GM23338 (cell line): ENCODE measurements at places on chromosomes 4 and X. TPM values are rescaled to one million over a fixed set of nuclear protein-coding genes. Genes with fewer than 3 reads are reported as not detected.
A peak's percentile ranks its signal among the peaks of the same experiment; 100 is the strongest.

DNA sequence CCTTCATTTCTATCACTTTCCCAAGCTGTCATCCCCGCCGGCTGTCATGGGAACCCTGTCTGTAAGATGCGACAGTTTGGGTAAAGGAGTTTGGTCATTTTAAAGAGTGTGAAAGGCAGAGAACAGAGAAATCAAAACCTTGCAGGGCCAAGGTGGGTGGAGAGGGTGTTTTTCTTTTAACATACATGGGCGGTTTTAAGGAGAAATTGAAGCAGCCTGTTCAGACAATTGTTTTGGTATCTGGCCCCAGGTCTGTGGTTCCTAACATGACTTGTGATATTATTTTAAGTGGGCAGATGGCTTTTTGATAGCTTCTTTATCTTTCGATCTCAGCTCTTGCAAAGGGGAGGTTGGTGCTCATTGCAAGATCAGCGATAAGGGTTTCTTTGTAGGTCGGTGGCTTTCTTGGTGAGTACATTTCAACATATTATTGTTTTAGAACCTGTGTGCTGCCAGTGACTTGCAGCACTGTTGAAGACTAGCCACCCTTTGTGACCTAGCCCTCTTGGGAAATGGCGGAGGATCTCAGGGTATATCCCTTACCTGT lies 3.7 kb downstream of the PPP1R3F start:
- H3K27me3 ChIP-seq = no peaks in the 10 kb centered on the region
- no peak overlapping the region for H3K27ac ChIP-seq
- no peaks in the 10 kb centered on the region for H3K36me3 ChIP-seq
- peaks cover 3% of the 10 kb centered on the region; the same call in 1 of the 2 replicates for H3K4me1 ChIP-seq
- no peak overlapping the region for H3K4me3 ChIP-seq
- DNase-seq = no peak

DNA sequence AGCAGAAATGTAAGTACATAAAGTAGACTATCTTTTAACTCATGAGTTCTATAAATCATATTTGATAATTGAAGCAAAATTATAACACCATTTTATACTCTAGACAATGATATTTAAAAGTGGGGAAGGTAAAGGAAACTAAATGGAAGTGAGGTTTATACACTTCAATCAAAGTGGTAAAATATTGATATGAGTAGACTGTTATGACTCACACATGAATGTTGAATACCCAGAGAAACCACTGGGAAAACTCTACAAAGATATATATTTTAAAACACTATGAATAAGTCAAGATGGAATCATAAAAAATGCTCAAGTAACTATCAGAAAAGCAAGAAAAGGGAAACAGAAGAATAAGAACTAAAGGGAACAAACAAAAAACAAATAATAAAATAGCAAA lies 8.4 kb downstream of the VSIG1 start:
- H3K4me1 ChIP-seq = no peaks in the 10 kb centered on the region
- no peak for DNase-seq
- no peak overlapping the region for H3K4me3 ChIP-seq
- H3K36me3 ChIP-seq = no peaks in the 10 kb centered on the region

DNA sequence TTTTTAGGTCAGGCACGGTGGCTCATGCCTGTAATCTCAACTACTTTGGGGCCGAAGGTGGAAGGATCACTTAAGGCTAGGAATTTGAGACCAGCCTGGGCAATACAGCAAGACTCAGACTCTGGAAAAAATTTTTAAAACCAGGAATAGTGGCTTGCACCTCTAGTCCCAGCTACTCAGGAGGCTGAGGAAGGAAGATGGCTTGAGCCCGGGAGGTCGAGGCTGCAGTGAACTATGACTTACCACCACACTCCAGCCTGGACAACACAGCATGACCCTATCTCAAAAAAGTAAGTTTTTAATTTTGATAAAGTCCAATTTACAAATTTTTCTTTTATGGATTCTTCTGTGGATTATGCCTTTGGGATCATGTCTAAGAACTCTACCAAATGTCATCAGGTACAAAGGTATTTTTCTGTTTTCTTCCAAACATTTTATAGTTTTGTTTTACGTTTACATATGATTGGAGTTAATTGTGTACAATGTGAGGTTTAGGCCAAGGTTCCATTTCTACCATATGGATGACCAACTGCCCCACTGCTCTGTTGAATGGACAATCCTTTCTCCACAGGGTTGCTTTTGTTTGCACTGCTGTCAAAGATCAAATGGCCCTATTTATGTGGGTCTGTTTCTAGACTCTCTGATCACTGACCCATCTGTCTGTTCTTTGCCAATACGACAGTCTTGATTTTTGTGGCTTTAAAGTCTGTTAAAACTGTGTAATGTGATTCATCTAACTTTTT lies 48.2 kb downstream of the CPLX1 start:
- no peak overlapping the region for H3K27ac ChIP-seq
- no peaks in the 10 kb centered on the region for H3K27me3 ChIP-seq
- H3K36me3 ChIP-seq = peaks cover 40% of the 10 kb centered on the region
- no peak overlapping the region for H3K4me3 ChIP-seq

- H3K27me3 ChIP-seq = no peaks in the 10 kb centered on the region
- peaks cover 19% of the 10 kb centered on the region for H3K4me1 ChIP-seq
- H3K4me3 ChIP-seq = no peak overlapping the region
- H3K27ac ChIP-seq = no peak overlapping the region
Observed at GRCh38 chr4:183205193-183205592, 106.1 kb downstream of the WWC2 start.

GRCh38 chrX:13597874-13598273 lies 28.5 kb downstream of the EGFL6 start:
- H3K36me3 ChIP-seq = no peaks in the 10 kb centered on the region
- no peak for DNase-seq
- no peaks in the 10 kb centered on the region for H3K4me1 ChIP-seq
- no peak overlapping the region for H3K4me3 ChIP-seq
- H3K27ac ChIP-seq = no peak overlapping the region

- H3K27ac ChIP-seq = no peak overlapping the region
- no peak overlapping the region for H3K4me3 ChIP-seq
- peaks cover 4% of the 10 kb centered on the region for H3K4me1 ChIP-seq
- no peaks in the 10 kb centered on the region for H3K36me3 ChIP-seq
- no peak for DNase-seq
Observed at GRCh38 chr4:90069151-90069550, 58.0 kb upstream of the CCSER1 start.

GRCh38 chrX:83469551-83469950 lies 38.5 kb upstream of the POU3F4 start:
- H3K4me3 ChIP-seq = no peak overlapping the region
- peak; percentile 25 for DNase-seq
- H3K4me1 ChIP-seq = no peaks in the 10 kb centered on the region
- no peaks in the 10 kb centered on the region for H3K27me3 ChIP-seq

DNA sequence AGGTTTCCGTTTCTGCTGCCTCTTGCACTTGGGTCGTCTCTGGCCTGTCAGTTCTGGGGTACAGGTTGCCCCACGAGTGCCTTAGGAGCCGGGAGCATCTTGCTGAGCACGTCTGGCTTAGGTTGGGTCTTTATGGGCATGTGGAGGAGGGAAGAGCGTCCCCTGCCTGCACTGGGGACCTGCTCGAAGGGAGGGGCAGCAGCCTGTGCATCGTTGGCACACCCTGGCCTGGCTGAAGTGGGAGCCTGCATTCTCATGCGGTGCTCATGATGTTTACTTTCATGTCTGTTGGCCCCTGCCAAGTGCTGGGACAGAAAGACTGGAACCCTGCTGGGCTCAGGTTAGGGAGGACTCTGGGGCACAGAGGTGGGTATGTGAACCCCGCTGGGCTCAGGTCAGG lies 23.8 kb upstream of the TADA2B start:
- no peaks in the 10 kb centered on the region for H3K27me3 ChIP-seq
- H3K27ac ChIP-seq = no peak overlapping the region
- H3K4me1 ChIP-seq = no peaks in the 10 kb centered on the region
- no peak for DNase-seq
- H3K4me3 ChIP-seq = no peak overlapping the region

- no peaks in the 10 kb centered on the region for H3K4me1 ChIP-seq
- H3K27ac ChIP-seq = no peak overlapping the region
- H3K36me3 ChIP-seq = no peaks in the 10 kb centered on the region
- H3K27me3 ChIP-seq = no peaks in the 10 kb centered on the region
Observed at GRCh38 chrX:15524417-15524816, 23.8 kb downstream of the BMX start.

DNA sequence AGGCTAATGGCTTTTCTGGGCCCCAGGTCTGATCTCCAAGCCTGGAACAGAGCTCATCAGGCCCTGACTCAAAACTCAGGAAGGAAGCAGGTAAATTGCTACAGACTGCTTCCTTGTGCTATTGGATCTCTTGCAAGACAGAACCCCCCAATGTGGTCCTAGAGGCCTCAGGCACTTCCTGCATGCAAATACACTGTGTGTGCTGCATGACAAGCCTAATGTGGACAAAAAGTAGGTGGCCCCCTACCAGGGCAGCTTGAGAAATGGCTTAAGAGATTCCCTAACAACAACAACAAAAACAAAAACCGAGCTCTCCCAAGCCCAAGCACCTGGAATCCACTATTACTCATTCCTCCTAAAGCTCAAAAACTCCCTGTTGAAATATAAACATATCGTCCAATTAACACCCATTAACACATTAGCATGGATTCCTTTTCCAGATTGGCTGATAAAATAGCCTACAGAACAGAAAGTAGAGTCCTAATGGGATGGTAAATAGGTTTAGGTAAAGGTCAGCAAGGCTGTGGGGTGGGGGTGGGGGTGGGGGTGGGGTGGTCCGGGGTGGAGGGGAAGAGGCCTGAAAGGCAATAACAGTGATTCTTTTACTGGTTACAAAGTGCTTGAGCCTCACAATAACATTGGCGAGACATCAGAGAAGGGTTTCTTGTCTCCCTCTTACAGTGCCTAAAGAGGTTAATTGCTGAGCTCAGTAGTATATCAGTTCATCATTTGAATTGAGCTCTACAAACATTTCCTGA lies 24.1 kb upstream of the FGF16 start:
- no peak overlapping the region for H3K4me3 ChIP-seq
- H3K27ac ChIP-seq = peak overlapping the region; percentile 99
- peaks cover 14% of the 10 kb centered on the region for H3K4me1 ChIP-seq
- DNase-seq = peak; percentile 75
- H3K27me3 ChIP-seq = no peaks in the 10 kb centered on the region

DNA sequence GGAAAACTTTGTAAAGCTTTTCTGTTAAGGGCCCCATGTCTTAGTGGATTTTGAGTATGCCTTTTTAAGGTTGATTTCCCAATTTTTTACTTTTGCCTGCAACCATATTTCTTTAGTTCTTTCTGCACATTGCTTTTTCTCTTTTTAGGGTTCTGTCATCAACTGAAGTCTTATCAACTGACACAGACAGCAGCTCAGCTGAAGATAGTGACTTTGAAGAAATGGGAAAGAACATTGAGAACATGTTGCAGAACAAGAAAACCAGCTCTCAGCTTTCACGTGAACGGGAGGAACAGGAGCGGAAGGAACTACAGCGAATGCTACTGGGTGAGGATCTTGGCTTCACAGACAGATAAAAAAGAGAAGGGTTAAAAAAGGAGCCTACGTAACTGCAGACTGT lies 27.8 kb downstream of the TAF1 start:
- H3K4me3 ChIP-seq = no peak overlapping the region
- no peaks in the 10 kb centered on the region for H3K27me3 ChIP-seq
- no peak overlapping the region for H3K27ac ChIP-seq
- no peaks in the 10 kb centered on the region for H3K4me1 ChIP-seq

The PNMA6F gene
- 0.06 and 0.09 TPM in 2 replicates for polyA plus RNA-seq

The GRID2 gene
- polyA plus RNA-seq = 15.8 and 19.9 TPM in 2 replicates

The TEX13C gene
- 0.07 TPM in 1 of 2 replicates, not detected in the other for polyA plus RNA-seq

The DGKK gene
- polyA plus RNA-seq = 2.1 TPM in 2 replicates

The SLC6A14 gene
- polyA plus RNA-seq = not detected in 2 replicates

The LIMCH1 gene
- polyA plus RNA-seq = 1.5 and 1.7 TPM in 2 replicates

The KLHL34 gene
- 0.49 and 0.81 TPM in 2 replicates for polyA plus RNA-seq

The GPRASP2 gene
- 4.0 and 4.9 TPM in 2 replicates for polyA plus RNA-seq
